ENCODE measurements at places on chromosomes 2 and 18.

GRCh38 chr2:98480598-98480997 lies 35.9 kb downstream of the INPP4A start:
- no peak for DNase-seq

DNA sequence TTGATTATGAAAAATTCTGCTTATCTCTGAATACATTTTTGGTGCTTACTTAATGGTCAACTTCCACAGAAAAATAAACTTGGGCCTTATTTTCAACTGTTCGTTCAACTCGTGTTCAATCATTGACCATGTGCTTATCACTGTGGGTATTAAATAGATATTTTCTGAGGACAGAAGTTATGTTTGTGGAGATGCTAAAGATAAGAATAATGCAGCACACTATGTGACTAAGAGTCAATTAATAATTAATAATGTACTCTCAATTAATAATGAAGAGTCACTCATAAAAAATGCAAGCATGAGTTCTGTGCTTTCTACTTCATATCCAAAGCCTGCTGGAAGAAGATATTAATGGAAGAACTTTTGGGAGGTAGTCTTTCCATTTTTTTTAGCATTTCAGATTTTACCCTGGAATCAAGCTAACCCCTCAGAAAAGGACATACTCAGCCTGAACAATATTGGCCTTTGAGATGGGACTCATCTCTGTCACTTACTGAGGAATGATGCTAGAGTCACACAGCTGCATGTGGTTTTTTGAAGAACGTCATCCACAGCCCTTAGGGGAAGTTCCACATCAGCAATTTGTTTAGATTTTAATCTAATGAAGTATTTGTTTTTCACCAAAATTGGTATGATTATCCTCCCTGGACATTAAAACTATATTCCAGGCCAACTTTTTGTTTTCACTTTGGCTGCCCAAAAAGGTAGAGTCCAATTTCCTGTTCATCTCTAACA lies 191.9 kb upstream of the CRIM1 start:
- DNase-seq, result no peak

DNA sequence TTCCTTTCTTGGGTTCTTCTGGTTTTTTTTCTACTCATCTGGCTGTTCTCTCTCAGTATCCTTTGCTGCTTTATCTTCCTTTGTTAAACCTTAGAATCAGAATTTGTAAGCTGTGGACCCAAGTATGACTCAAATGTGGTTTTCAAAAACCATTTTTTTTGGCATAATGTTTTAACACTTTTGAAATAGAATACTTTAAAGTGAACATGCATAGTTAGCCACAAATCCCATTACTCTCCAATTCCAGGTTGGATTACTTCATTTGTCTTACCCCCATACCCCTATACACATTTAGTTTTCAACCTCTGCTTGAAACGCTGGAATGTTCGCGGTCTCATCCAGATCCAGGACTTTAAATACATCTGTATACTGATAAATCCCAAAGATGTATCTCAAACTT lies 29.1 kb downstream of the ALMS1 start:
- DNase-seq, result no peak

DNA sequence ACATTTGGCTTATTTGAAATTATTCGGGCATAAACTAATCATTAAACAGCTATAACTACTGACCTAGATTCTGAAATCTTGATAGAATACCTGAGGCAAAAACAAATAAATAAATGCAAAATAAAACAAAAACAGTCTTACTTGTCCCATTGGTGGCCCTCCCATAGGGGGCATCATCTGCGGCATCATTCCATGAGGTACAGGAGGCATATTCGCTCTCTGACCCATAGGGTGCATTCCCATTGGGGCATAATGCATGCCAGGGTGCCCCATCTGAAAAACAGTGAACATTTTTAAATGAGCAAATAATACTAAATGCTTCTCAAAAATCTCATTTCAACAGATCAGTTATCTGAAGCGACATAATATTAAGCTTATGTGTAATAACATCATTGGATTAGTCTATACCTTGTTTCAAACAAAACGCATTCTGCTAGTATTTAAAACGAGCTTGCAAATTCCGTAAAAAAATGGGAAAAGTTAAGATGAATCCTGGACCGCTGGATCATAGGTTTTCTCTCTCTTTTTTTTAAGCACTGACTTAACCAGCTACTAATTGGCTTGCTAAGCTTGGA lies 1.3 kb downstream of the PRPF40A start:
- no peak for DNase-seq

GRCh38 chr2:157848213-157848612 lies 27.9 kb downstream of the ACVR1 start:
- DNase-seq, result no peak

GRCh38 chr18:9109523-9109922 lies 7.0 kb downstream of the NDUFV2 start:
- DNase-seq, result no peak

- DNase-seq, result no peak
These were observed 56.0 kb downstream of the LRPPRC start for GRCh38 chr2:43939695-43940256.

DNA sequence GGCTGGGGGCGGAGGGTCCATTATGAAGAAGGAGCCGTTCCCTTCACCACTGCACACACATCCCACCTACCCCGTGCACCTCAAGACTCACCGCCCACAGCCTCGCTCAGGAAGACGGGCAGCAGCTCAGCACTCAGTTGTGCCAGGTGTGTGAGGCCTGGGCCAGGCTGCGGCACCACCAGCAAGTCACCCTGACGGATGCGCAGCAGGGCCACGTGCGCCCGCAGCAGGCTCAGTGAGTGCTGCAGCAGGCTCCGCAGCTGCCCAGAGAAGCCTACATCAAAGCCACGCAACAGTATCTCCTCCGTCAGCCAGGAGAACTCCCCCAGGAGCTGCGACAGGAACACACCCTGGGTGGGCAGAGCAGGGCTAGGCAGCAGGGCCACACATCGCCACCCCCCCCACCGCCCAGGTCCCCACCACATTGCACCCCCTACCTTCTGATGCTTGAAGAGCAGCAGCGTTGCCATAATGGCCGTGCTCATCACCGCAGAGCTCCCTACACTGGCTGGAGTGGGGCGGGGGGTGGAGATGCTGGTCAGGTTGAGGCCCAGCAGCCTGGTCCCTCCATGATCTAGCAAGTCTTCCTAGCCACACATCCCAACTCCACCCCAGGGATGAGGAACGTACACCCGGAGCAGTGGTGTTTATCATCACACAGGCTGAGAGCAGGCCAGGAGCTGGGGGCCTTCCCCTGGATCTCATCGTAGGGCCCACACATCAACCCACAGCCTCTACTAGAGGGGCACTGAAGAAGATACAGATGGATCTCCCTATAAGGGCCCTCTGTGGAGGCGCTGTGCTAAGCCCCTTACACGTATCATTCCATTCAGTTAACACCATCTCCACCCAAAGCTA lies 10.2 kb downstream of the GPAT2 start:
- DNase-seq, result no peak

DNA sequence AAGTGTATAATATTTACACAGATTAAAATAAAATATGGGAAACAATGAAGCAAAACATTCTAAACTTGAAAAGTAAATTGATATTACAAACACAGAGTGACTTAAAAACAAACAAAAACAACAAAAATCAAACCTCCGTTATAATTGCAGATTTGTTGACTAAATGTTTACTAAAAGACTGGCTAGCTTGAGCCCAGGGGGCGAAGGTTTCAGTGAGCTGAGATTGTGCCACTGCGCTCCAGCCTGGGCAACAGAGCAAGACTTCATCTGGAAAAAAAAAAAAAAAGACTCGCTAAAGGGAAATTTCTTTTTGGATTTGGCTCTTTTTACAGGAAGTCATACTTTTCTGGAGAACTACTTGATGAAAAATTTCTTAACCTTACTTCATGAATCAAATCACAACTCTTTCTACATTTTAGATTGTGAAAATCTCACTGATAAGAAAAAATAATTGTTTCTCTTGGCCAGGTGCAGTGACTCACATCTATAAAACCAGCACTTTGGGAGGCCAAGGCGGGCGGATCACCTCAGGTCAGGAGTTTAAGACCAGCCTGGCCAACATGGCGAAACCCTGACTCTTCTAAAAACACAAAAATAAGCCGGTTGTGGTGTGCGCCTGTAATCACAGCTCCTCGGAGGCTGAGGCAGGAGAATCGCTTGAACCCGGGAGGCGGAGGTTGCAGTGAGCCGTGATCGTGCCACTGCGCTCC lies 9.7 kb downstream of the TFPI start:
- no peak for DNase-seq

DNA sequence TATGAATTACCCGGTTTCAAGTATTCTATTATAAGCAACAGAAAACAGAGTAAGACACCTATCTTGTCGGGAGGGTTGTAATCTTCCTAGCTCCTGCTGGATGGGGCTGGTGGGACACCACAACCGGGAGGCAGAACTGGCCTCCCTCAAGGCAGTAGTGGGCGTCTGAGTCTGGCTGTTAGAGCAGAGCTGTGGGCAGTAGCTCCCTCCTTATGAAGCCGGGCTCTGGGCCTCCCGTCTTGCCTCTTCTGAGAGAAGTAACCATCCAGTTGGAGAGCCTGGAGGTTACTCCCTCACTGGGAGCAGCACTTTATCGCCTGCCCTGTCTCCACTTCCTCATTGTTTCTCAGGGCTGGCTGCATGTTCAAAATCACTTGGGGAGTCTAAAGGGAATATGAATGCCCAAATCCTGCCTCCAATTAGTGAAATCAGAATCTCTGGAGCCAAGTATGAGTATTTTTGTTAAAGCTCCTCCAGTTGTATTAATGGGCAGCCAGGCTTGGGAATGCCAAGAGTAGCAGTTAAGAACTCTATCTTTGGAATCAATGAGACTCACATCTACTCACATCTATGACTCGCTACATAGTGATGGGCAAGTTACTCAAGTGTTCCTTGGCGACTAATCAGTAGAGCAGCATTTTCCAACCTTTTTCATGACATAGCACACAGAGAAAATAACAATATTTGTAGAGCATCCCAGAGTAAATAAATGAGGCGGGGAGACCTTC lies 27.3 kb upstream of the NRP2 start:
- DNase-seq, result no peak

GRCh38 chr18:67705748-67706147 lies 189.2 kb upstream of the DSEL start:
- DNase-seq, result no peak

Data from NCI-H2029 treated with DMSO at 0.1 percent for 48 hours (cell line).